Right renal cortex interstitium (tissue), 3 donors: ENCODE measurements at places on chromosomes 2 and 18. TPM values are rescaled to one million over a fixed set of nuclear protein-coding genes. Genes with fewer than 3 reads are reported as not detected.

Gene CDH19
- 0.23 TPM for polyA plus RNA-seq

Gene ACMSD
- 50.2 TPM for polyA plus RNA-seq

- no peak for DNase-seq
Measured at GRCh38 chr18:34710458-34710914, 388 bp downstream of the DTNA start.

GRCh38 chr2:30165050-30165520, 18.3 kb downstream of the YPEL5 start:
- no peak for DNase-seq

DNA sequence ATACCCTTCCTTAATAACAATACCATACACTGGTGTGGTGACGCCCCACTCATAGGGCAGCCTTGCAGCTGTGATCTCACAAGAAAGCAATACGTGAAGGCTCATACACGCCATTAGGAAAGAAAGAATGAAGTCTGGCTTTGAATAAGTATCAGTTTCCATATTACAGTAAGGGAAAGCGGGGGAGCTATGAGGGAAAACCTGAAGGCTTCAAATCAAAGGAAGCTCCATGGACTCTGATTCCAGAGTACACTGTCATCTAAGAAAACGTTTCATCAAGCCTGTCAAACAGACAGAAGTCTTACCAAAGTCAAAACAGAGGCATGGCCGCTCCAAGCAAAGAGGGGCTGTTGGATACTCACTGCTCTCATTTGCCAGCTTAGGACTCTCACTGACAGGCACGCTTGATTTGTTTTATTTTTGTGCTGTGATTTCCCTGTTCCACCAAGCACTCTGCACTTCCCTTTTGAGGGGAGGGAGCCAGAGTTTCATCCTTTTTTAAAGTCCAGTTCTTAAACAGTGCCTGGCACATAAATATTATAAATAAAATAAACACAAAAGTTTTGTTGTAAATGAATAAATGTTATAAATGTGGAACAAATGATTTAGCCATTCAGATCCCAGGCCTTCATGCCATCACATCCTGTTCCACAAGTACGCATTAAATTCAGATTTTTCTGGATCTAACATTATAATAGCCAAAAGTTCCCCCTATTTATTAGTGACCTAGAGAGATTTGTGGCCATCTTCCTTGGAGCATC, 221.2 kb downstream of the PIEZO2 start:
- no peak for DNase-seq

Gene GPR155
- 7.4 TPM for polyA plus RNA-seq

- DNase-seq, result no peak
Measured at GRCh38 chr2:170886386-170886785, 42.7 kb upstream of the GORASP2 start.
